ENCODE measurements at places on chromosomes 11 and 22.

DNA sequence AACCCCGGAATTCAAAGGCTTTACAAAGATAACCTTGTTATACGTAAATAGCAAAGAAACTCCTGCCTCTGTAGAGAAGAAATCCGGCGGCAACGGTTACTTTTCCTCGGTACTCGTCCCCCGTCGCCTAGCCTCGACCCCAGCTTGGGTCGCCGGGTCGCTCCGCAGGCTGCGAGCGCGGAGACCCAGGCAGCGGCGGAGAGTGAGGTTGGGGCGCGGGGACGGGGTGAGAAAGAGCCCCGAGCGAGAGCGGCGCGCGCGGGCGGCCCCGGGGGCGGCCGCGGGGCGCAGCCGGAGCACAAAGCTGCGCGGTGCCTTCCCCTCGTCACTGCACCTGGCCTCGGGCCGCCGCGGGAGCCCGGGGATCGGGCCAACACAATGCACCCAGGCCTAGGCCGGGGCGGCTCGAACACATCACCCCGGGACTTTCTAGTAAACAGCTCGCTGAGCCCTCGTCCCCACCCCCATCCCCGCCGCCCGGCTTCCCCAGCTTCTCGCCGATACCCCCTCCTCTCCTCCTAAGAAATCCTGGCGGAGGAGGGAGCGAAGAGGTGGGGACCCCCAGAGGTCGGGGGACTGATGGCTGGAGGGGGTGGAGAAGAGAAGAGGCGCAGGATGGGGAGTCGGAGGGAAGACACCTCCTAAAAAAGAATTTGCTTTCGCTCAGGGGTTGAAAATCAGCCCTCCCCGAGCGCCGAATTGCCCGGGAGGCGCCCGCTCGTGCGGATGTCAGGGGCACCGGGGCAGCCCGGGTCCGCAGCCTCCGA lies 845 bp downstream of the MPPED2 start:
- peak; percentile 1 for DNase-seq

DNA sequence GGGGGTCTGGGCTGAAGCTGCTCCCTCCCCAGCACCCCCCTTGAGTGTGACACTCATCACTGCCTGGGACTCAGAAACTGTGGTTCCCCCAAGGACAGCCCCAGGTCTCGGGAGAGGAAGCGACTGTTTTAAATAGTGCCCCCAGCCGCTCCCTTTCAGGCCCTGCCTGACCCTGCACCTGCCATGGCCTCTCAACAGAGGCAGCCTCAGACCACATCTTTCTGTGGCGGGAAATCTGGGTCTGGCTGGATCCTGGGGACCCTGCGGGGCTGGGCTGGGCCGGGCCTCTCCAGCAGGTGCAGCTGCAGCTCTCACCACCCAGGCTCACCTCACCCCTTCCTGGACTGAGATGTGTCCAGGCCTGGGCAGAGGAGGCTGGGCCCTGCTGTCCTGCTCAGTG lies 3.7 kb upstream of the IGLL1 start:
- DNase-seq: no peak

- no peak for DNase-seq
Measured at GRCh38 chr11:27864611-27865010, 164.4 kb upstream of the BDNF start.

GRCh38 chr11:73393011-73393380 lies 16.8 kb downstream of the RELT start:
- DNase-seq: peak; percentile 41

GRCh38 chr11:131760091-131761061 lies 390.0 kb downstream of the NTM start:
- DNase-seq: peak; percentile 42

Measured in hepatic stellate cell (primary cell).